H4 (cell line): ENCODE measurements at places on chromosomes 5 and 9. TPM values are rescaled to one million over a fixed set of nuclear protein-coding genes. Genes with fewer than 3 reads are reported as not detected.

DNA sequence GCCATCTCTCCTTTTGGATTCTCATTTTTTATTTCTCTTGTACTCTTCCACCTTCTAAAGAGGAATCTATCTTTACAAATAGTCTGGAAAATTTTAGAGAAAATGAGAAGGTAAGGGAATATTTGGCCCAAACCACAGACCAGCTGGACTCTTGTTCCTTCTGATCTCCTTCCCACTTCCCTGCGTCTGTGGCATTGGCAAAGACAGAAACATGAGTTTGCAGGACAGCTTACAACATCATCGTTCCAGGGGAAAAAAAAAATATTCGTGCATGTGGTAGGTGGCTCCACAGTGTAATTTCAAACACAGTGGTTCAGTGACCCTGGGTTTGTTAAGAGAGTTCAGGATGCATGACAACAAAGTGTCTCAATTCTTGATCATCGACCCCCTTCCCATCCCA, 755.0 kb downstream of the DNAH5 start:
- peak; percentile 13 for DNase-seq

The FAM13B gene
- 7.7 and 11.3 TPM in 2 replicates for total RNA-seq

DNA sequence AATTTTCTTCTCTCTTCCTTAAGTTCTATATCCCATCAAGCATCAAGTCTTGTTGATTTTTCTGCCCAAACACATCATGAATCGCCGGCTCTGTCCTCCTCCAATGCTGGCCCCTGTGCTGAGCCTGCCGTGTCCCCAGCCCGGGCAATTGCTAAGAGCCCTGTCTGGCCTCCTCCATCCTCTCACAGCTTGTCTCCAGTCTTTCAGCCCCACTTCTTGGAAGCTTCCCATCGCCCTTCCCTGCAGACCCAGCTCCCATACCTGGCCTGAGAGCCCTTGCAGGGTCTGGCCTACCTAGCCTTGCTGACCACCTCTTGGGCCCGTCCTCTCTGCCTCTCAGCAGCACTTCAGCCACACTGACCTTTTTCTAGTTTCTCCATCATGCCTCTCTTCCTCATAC, 61.9 kb downstream of the COL15A1 start:
- DNase-seq: no peak

DNA sequence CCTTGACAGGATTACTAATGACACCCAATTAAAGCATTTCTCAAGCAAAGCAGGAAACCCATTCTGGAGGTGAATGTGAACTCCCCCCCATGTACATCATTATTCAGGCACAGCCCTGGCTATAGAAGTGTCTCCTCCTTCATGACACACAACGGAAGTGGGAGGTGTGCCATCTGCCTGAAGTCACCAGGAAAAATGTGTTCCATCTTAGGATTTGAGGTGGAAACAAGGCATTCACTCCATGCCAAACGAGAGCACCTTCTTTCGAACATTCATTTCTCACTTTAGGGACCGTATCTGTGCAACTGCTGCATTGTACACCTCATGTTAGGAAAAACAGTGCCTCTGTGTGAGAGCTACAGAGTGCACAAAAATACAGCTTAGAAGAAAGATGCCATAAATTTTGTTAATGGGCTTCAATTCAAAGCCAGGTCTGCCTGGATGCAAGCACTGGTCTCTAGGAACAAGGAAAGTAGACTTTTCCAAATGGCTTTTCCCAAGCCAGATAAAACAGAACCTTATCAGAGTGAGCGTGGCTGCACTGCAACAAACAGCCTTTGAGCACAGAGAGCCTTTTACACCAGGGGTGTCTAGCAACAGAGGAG, 19.4 kb downstream of the GOLM1 start:
- DNase-seq: no peak

The KIF3A gene
- total RNA-seq: 4.8 and 7.1 TPM in 2 replicates

GRCh38 chr5:132102101-132102701, 28.6 kb downstream of the CSF2 start:
- DNase-seq: no peak

- no peak for DNase-seq
Measured at GRCh38 chr5:22662391-22662790, 190.8 kb downstream of the CDH12 start.

The OR2V2 gene
- total RNA-seq: not detected in 2 replicates

DNA sequence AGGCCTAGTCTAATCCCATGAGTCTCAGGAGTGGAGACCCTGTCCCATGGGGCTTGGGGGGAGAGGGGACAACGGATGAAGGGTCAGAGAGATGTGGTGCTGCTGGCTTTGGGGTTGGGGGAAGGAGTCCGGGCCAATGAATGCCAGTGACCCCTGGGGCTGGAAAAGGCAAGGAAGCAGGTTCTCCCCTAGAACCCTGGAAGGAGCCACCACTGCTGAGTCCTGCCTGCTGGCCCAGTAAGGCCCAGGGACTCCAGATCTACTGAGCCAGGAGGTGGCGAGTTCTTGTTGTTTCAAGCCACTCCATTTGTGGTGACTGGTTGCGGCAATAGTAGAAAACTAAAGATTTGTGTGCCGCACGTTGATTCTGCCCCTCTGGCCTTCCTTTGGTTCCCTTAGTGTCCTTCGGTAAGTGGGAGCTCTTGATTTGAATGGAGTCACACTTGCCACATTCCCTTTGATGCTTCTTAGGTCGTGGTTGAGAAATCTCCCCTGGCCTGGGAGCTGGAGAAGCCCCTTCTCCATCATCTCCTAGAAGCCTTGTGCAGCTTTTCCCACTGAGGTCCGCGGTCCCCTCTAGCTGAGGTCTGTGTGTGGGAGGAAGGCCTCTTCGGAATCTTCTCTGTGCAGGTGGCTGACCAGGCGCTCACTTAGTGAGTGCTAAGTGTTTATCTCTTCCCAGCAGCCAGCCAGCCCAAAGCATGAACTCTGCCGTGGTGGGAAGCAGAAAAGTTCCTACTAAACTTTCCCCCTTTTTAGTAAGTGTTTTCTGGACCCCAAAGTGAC, 9.0 kb downstream of the FCN1 start:
- no peak for DNase-seq

- no peak for DNase-seq
Measured at GRCh38 chr5:144105371-144105770, 65.1 kb downstream of the YIPF5 start.

- no peak for DNase-seq
Measured at GRCh38 chr9:137369061-137369787, 53.7 kb downstream of the EXD3 start.

The GZMA gene
- not detected in 2 replicates for total RNA-seq

The TMC1 gene
- total RNA-seq: not detected in 2 replicates

The DMGDH gene
- 0.37 TPM in 1 of 2 replicates, not detected in the other for total RNA-seq

DNA sequence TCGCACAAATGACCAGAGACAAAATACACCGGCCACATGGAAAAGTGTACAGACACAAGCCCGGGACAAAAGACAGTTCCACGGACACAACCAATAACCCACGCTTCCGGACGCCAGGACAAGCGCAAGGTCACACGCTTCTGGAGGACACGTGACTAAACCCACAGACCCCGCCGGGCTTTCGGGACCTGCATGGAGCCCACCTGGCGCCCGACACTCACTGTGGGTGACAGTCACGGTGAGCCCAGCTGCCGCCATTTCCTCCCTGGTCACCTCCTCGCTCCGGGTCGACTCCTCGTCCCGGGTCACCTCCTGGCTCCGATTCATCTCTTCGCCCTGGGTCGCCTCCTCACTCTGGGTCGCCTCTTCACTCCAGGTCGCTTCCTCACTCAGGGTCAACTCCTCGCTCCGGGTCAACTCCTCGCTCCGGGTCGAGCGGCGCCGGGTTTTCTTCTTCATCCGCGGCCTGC, 470 bp downstream of the BAG1 start:
- DNase-seq: no peak

The INSYN2B gene
- 0.39 and 3.1 TPM in 2 replicates for total RNA-seq

The NTNG2 gene
- total RNA-seq: 0.95 and 1.7 TPM in 2 replicates

DNA sequence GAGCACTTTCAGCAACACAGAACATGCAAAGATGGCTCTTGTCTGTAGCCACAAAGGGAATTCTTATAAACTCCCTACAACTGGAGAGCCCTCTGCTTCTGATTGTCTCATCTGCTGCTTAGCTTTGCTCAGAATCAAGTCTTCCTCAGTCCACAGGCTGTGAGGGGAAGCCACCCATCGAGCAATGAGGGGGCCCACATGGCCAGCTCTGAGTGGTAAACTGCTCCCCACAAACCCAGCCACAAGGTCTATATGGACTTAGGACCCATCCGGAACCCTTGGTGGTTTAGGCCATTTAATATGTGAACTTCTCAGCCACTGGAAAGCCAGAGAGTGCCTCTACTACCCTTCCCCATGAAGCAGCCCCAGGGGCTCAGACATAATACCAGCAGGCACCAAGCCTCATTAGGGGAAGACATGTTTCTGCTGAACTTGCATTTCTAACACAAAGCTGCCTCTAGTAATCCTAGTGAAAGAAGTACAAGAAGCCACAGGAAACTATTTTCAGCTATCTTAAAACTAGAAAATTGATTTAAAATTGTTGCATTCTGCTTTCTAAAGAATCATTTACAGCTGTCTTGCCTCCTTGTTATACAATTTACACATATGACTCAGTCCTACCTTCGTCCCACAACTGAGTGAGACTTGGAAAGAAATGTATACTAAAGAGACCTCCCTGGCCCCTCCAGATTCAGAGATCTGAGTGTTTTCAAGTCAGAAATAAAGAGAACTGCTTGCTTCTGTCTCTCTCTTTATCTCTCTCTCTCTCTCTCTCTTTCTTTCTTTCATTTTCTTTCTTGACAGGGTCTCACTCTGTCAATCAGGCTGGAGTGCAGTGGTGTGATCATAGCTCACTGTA, 90.2 kb downstream of the ESM1 start:
- DNase-seq: no peak

DNA sequence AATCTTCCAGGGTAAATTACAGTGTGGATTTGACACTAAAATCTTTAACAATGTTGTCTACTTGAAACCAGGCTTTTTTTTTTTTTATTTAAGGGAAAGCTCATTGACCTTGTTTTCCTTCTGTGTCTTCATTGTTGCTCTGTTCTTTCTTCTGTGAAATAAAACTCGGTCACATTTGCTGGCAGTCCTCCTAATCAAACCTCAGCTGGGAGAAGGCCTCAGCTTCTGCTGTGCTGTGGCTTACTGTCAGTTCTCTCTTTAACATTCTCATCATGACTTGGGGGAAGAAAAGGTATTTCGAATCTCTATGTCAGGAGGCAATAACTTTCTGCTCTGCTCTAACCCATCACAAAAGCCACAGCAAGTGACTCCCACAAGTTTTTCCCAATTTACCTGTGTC, 268.9 kb downstream of the ZNF608 start:
- DNase-seq: no peak

- no peak for DNase-seq
Measured at GRCh38 chr9:69696802-69697201, 24.6 kb upstream of the APBA1 start.

The IL13 gene
- total RNA-seq: not detected in 2 replicates

GRCh38 chr5:74235552-74235951, 405.0 kb downstream of the ENC1 start:
- DNase-seq: no peak

The TMOD1 gene
- total RNA-seq: 1.3 and 1.8 TPM in 2 replicates

The ZBTB6 gene
- 4.2 and 10.4 TPM in 2 replicates for total RNA-seq

GRCh38 chr9:98477884-98478283, 222.4 kb upstream of the TBC1D2 start:
- no peak for DNase-seq

- DNase-seq: no peak
Measured at GRCh38 chr5:95053253-95053652, 231.6 kb downstream of the MCTP1 start.

The ZNF658 gene
- total RNA-seq: 2.3 and 3.6 TPM in 2 replicates

DNA sequence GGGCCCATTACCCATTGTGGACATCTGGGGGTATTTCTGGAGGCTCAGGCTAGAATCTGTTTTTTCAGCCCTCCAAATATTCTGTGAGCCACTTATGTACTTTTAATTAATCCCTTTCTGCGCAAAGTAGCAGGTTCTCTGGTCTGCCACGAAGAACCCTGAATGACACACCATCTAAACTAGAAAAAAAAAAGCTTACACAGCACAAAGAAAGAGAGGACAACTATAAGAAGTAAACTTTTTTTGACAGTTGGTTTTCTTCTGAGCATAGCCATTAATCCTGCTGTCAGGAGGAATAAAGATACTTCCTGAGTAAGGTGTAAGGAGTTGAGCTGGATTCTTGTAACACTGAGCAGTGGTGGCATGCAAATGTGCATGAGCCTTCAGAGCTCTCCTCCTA, 327.5 kb downstream of the TMEM232 start:
- no peak for DNase-seq

DNA sequence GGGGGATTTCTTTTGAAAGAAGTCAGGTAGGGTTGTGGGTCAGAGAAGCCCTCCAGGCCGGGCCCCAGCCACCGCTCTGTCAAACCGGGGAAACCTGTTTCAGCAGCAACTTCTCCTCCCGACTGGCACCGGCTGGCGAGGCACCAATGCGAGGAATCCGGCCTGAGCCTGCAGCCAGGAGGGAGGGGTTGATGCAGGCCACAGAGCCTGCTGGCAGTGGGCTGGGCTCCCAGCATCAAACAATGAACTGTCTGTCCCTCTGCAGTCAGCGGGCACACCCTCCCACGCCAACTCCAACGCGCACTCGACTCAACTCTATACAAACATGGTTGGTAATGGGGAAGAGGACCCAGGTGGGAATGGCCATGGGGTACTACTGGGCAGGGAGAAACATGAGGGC, 12.1 kb downstream of the PCDH1 start:
- DNase-seq: no peak

GRCh38 chr9:132548751-132549640, 33.4 kb upstream of the BARHL1 start:
- DNase-seq: no peak

The PCDHAC1 gene
- total RNA-seq: 1.1 TPM in 2 replicates

DNA sequence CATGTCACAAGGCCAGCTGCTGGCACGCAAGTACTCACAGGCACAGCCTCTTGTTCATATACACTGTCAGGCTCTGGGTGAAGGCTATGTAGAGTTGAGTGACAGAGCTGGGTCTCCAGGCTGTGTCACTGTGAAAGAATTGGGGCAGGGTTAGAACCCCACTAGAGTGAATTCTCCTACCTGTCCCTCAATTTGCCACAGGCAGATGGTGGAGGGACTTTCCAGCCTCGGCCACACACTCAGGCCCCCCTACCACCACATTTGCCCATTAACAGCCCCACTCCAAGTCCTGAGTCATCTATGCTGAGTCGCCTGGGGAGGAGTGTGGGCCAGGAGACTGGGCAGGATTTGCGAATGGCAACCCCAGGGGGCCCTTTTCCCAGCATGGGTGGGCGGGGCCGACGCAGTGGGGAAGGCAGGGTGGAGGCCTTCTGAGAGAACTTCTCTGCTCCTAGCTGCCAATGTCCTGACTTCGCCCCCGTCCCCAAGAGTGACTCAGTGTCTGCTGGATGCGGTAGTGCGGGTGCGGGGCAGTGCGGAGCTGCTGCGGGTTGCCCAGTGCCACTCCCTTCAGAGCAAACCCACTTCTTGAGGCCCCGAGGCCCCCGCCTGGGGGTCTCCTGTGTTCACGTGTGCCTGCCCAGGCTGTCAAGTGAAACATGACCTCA, 50.3 kb upstream of the PSD2 start:
- peak; percentile 86 for DNase-seq
